ENCODE measurements at places on chromosomes 4 and X. TPM values are rescaled to one million over a fixed set of nuclear protein-coding genes. Genes with fewer than 3 reads are reported as not detected.

HSPA4L gene
- total RNA-seq = 2.2 TPM

- no peak overlapping the region for H3K4me3 ChIP-seq
- H3K27me3 ChIP-seq = no peaks in the 10 kb centered on the region
- H3K27ac ChIP-seq = no peak overlapping the region
- no peak for DNase-seq
- no peaks in the 10 kb centered on the region for H3K4me1 ChIP-seq
- H3K36me3 ChIP-seq = no peaks in the 10 kb centered on the region
Measured at GRCh38 chr4:80586716-80587115, 251.2 kb downstream of the CFAP299 start.

BMX gene
- not detected for total RNA-seq

- H3K27me3 ChIP-seq = no peaks in the 10 kb centered on the region
- peaks cover 2% of the 10 kb centered on the region for H3K4me1 ChIP-seq
- H3K36me3 ChIP-seq = no peaks in the 10 kb centered on the region
Measured at GRCh38 chrX:39891781-39892180, 206.0 kb downstream of the BCOR start.

DNA sequence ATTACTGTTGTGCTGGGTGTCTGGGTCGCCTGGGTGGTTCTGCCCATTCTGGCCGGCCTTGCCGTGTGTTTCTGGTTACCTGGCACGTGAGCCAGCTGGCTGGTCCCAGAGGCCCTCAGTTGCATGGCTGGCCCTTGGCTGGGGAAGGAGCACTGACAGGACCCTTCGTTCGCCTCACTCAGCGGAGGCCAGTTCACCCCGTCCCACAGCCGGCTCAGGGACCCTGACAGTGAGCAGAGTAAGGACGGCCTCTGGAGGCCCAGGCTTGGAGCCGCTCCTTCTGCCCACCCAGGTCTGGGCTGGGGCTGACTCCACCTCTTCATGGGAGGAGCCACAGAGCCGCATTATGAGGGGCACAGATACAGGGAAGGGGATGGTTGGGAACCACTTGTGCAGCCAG, 20.3 kb upstream of the HGFAC start:
- no peak overlapping the region for H3K4me3 ChIP-seq
- no peak overlapping the region for H3K27ac ChIP-seq
- peaks cover 7% of the 10 kb centered on the region for H3K36me3 ChIP-seq
- DNase-seq = peak; percentile 55

FGFR3 gene
- total RNA-seq = 47.3 TPM

- no peak for DNase-seq
- H3K36me3 ChIP-seq = no peaks in the 10 kb centered on the region
- H3K4me1 ChIP-seq = peaks cover 59% of the 10 kb centered on the region
- peak overlapping the region; percentile 81 for H3K27ac ChIP-seq
- H3K27me3 ChIP-seq = no peaks in the 10 kb centered on the region
Measured at GRCh38 chr4:185838514-185839193, 26.7 kb upstream of the SORBS2 start.

- H3K4me3 ChIP-seq = peak within 1 kb of the TSS; percentile 95
- peak; percentile 74 for DNase-seq
- peaks cover 61% of the 10 kb centered on the region for H3K27me3 ChIP-seq
- H3K36me3 ChIP-seq = no peaks in the 10 kb centered on the region
- H3K4me1 ChIP-seq = peaks cover 4% of the 10 kb centered on the region
- H3K27ac ChIP-seq = no peak within 1 kb of the TSS
Measured at GRCh38 chr4:90127223-90127705, at the start of gene CCSER1. Gene CCSER1 (plus strand): TSS chr4:90127394.

GRCh38 chr4:12875640-12876243, 608.4 kb downstream of the RAB28 start:
- DNase-seq = no peak
- H3K4me1 ChIP-seq = no peaks in the 10 kb centered on the region
- H3K27ac ChIP-seq = no peak overlapping the region
- H3K4me3 ChIP-seq = no peak overlapping the region

DNA sequence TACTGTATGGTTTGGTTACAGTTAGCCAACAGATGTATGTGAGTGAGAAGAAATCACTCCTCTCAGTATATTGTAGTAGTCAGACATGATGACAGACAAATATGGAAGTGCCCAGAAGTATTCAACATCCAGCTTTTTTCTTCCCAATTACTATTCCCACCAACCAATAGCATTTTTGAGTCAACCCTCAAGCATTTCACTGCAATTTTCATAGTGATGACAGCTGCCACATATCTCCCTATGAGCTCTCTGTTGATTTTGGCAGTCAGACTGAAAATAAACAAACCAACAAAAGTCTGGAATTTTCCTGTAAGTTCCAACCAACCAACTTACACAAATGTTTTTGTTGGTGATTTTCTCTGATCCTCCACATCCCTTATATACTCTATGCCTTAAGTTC, 8.2 kb upstream of the TRAM1L1 start:
- DNase-seq = no peak
- H3K27me3 ChIP-seq = no peaks in the 10 kb centered on the region
- no peak overlapping the region for H3K4me3 ChIP-seq
- no peaks in the 10 kb centered on the region for H3K36me3 ChIP-seq
- H3K4me1 ChIP-seq = no peaks in the 10 kb centered on the region

GRCh38 chr4:105061136-105061696, 85.5 kb upstream of the TET2 start:
- H3K36me3 ChIP-seq = no peaks in the 10 kb centered on the region
- no peaks in the 10 kb centered on the region for H3K4me1 ChIP-seq
- H3K27me3 ChIP-seq = no peaks in the 10 kb centered on the region
- H3K4me3 ChIP-seq = no peak overlapping the region
- DNase-seq = no peak
- no peak overlapping the region for H3K27ac ChIP-seq

DNA sequence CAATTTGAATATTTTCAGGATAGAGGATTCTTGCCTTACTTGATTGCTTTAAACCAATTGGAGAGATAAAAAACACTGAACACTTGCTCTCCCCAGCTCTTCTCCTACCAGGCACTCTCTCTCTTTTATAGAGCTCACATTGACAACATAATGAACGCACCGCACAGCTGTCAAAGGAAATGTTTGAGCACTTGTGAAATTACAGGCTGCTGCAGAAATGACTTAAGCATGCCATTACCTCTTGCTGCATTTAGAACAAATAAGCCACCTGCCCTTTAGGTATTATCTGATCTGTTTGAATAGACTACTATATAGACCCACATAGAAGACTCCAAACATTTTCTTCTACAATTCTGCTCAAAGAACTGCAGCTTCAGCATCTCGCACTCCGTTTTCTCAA, 227.7 kb downstream of the C4orf33 start:
- no peak overlapping the region for H3K4me3 ChIP-seq
- H3K27me3 ChIP-seq = no peaks in the 10 kb centered on the region
- H3K27ac ChIP-seq = no peak overlapping the region
- no peaks in the 10 kb centered on the region for H3K4me1 ChIP-seq

HOPX gene
- total RNA-seq = 1.2 TPM

REPS2 gene
- total RNA-seq = 17.3 TPM

All from cardiac muscle cell (in vitro differentiated cells and primary cell).